Mesendoderm (in vitro differentiated cells): ENCODE measurements at places on chromosomes 7 and 10.

- no peaks in the 10 kb centered on the region for H3K4me1 ChIP-seq
- H3K4me3 ChIP-seq, result no peak overlapping the region
- DNase-seq, result no peak
- H3K36me3 ChIP-seq, result no peaks in the 10 kb centered on the region
- no peak overlapping the region for H3K27ac ChIP-seq
Measured at GRCh38 chr10:86295351-86295750, 71.2 kb downstream of the GRID1 start.

DNA sequence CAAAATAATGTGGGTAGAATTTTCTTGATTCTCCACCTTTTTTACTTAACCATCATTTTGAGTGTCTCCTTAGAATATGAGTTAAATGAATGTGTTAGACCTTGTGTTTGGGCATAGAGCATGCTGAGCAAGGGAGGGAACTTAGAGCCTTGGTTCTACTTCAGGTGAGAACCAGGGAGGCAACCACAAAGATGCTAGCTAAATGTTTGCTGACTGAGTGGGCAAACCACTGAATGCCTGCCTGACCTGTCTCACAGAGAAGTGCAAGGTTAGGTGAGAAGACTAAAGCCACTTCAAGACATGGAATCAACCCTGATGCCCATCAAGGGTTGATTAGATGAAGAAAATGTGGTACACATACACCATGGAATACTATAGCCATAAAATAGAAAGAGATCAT lies 242.6 kb upstream of the ZNF32 start:
- no peaks in the 10 kb centered on the region for H3K27me3 ChIP-seq
- H3K4me3 ChIP-seq, result no peak overlapping the region
- H3K27ac ChIP-seq, result no peak overlapping the region
- no peak for DNase-seq
- H3K36me3 ChIP-seq, result no peaks in the 10 kb centered on the region

- no peak for DNase-seq
- no peak overlapping the region for H3K27ac ChIP-seq
- no peaks in the 10 kb centered on the region for H3K36me3 ChIP-seq
- no peaks in the 10 kb centered on the region for H3K4me1 ChIP-seq
- H3K4me3 ChIP-seq, result no peak overlapping the region
- H3K27me3 ChIP-seq, result no peaks in the 10 kb centered on the region
Measured at GRCh38 chr7:47181746-47182361, 400.1 kb downstream of the TNS3 start.

- no peak overlapping the region for H3K27ac ChIP-seq
- no peaks in the 10 kb centered on the region for H3K27me3 ChIP-seq
- H3K4me1 ChIP-seq, result peaks cover 12% of the 10 kb centered on the region
- H3K4me3 ChIP-seq, result no peak overlapping the region
- peak; percentile 51 for DNase-seq
- no peaks in the 10 kb centered on the region for H3K36me3 ChIP-seq
Measured at GRCh38 chr7:73887762-73888161, 26.8 kb downstream of the TMEM270 start.

- no peaks in the 10 kb centered on the region for H3K4me1 ChIP-seq
- H3K4me3 ChIP-seq, result no peak overlapping the region
- H3K27me3 ChIP-seq, result no peaks in the 10 kb centered on the region
- no peak overlapping the region for H3K27ac ChIP-seq
- no peaks in the 10 kb centered on the region for H3K36me3 ChIP-seq
Measured at GRCh38 chr10:114631090-114631665, 26.9 kb downstream of the ABLIM1 start.

- H3K36me3 ChIP-seq, result no peaks in the 10 kb centered on the region
- no peaks in the 10 kb centered on the region for H3K27me3 ChIP-seq
- no peak for DNase-seq
Measured at GRCh38 chr10:50540826-50541122, 83.0 kb downstream of the SGMS1 start.
